Endodermal cell (in vitro differentiated cells): ENCODE measurements at places on chromosomes 7 and 10. TPM values are rescaled to one million over a fixed set of nuclear protein-coding genes. Genes with fewer than 3 reads are reported as not detected.

DNA sequence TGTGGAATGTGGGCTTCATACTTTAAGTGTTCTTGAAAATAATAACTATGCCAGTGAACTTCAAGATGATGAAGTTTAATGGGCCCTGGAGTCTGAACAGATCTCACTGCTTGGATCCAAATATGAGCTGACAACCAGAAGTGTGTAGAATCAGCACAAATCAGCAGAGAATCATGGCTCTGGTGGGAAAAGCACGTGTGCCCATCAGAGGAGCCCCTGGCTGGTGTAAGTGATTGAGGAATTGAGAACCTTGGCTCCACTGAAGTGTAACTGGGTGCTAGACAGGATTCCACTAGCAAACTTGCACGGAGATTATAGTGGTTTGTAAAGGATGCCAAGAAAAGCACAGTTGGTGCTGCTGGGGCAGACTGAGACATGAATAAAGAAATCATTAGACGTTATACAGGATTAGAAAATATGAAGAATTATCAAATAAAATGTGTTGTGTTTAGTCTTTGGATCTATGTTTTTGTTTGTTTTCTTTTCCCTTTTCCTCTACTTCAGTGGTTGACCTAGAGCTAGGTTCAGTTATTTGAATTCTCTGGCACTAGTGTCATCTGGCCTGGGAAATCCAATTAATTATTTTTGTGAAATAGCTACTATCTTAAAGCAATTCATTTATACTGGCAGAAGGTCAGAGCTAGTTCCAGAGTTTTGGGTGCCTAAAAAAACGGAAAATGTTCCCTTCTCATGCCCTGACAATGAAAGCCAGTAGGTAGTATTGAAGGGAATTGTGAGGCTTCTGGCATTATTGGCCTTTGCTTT is 175.7 kb upstream of the MEOX2 start:
- H3K27ac ChIP-seq, result no peak overlapping the region
- no peak overlapping the region for H3K4me3 ChIP-seq
- H3K27me3 ChIP-seq, result no peaks in the 10 kb centered on the region

GRCh38 chr10:124066781-124067714 is 26.4 kb downstream of the CHST15 start:
- DNase-seq, result peak; percentile 91
- H3K27me3 ChIP-seq, result no peaks in the 10 kb centered on the region
- peaks cover 3% of the 10 kb centered on the region for H3K4me1 ChIP-seq
- no peaks in the 10 kb centered on the region for H3K36me3 ChIP-seq
- no peak overlapping the region for H3K4me3 ChIP-seq

- no peak for DNase-seq
- no peak overlapping the region for H3K27ac ChIP-seq
- H3K4me3 ChIP-seq, result no peak overlapping the region
- peaks cover 80% of the 10 kb centered on the region for H3K36me3 ChIP-seq
These were observed 103.0 kb downstream of the MYOF start for GRCh38 chr10:93378997-93379730.

- H3K36me3 ChIP-seq, result no peaks in the 10 kb centered on the region
- peak overlapping the region; percentile 87 for H3K27ac ChIP-seq
- DNase-seq, result no peak
These were observed 113.7 kb upstream of the PDLIM1 start for GRCh38 chr10:95404462-95404858.

DNA sequence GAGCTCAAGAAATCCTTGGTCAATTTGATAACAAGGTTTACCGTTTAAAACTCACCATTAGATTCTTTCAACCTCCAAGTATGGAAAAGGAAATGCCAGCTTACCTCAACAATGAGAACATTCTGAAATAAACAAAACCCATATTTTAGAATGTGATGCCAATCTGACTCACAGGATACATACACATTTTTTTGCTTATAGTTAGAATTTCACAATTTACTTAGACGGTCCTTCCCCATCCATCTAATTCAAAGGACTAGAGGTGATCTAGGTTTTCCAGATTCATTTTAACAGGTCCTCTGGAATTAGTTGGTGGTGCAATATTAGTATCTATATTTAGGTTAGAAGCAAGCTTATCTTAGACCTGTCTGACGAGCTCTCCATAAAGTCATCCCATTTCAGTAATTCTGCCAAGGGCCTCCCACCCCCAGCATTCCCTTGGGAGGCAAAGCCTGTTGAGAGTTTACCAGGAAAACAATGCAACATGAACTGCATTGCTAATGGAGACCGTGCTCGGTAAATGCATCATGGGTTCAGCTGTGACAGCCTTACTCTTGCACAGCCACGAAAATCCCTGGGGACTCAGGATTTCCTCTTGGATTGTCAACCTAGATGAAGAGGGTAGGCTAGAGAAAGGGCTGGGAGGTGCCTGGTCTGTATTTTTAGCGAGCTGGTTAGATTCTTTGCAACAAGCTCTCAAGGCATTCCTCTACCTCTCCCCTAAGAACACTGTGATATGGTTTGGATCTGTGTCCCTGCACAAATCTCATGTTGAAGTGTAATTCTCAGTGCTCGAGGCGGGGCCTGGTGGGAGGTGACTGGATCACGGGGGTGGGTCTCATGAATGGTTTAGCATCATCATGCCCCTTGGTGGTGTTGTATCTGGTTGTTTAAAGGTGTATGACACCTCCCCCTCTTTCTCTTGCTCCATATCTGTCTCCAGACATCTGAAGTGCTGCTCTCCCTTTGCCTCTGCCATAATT is 93.8 kb downstream of the PRTFDC1 start:
- H3K4me3 ChIP-seq, result no peak overlapping the region
- H3K4me1 ChIP-seq, result no peaks in the 10 kb centered on the region
- peak overlapping the region; percentile 92 for H3K27ac ChIP-seq
- DNase-seq, result peak; percentile 51
- H3K27me3 ChIP-seq, result no peaks in the 10 kb centered on the region

GRCh38 chr10:80323311-80323710 is 33.2 kb downstream of the DYDC1 start:
- H3K4me3 ChIP-seq, result no peak overlapping the region
- no peaks in the 10 kb centered on the region for H3K27me3 ChIP-seq
- no peaks in the 10 kb centered on the region for H3K4me1 ChIP-seq
- H3K27ac ChIP-seq, result no peak overlapping the region

GRCh38 chr10:73641328-73642060 is at the start of gene MYOZ1:
MYOZ1 (minus strand) TSS chr10:73641474; CDS start chr10:73640017, 1,457 bp downstream.
- no peak within 1 kb of the TSS for H3K27ac ChIP-seq
- no peaks in the 10 kb centered on the region for H3K27me3 ChIP-seq
- no peak for DNase-seq
- H3K36me3 ChIP-seq, result no peaks in the 10 kb centered on the region
- H3K4me1 ChIP-seq, result no peaks in the 10 kb centered on the region

DNA sequence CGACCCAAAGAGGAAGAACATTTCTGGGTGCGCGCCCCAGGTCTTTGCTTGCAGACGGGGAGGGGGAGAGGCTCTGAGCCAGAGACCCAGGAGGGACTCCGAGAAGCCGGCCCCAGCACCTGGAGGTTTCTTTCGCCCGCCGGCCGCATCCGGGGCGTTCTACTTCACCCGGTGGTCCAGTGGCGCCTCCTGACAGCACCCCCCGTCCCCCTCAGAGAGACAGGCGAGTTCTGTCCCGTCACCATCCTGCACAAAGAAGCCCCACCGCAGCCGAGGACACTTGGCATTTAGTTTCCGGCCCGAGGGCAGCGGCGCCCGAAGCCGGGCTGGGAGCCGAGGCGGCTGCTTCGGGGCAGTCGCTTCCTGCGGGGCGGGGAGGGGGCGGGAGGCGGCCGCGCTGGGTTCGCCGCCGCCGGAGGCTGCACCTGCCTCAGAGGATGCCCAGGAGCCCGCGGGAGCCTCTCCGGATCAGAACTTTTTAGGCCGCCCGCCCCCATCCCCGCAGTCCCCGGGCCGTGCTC is at the start of gene TMEM178B:
TMEM178B (plus strand) TSS at position 424 of the 521 bp plus-strand sequence.
- H3K27me3 ChIP-seq, result peaks cover 73% of the 10 kb centered on the region
- H3K36me3 ChIP-seq, result no peaks in the 10 kb centered on the region
- peaks cover 4% of the 10 kb centered on the region for H3K4me1 ChIP-seq
- peak within 1 kb of the TSS; percentile 85 for H3K4me3 ChIP-seq
- peak; percentile 83 for DNase-seq
- no peak within 1 kb of the TSS for H3K27ac ChIP-seq

DNA sequence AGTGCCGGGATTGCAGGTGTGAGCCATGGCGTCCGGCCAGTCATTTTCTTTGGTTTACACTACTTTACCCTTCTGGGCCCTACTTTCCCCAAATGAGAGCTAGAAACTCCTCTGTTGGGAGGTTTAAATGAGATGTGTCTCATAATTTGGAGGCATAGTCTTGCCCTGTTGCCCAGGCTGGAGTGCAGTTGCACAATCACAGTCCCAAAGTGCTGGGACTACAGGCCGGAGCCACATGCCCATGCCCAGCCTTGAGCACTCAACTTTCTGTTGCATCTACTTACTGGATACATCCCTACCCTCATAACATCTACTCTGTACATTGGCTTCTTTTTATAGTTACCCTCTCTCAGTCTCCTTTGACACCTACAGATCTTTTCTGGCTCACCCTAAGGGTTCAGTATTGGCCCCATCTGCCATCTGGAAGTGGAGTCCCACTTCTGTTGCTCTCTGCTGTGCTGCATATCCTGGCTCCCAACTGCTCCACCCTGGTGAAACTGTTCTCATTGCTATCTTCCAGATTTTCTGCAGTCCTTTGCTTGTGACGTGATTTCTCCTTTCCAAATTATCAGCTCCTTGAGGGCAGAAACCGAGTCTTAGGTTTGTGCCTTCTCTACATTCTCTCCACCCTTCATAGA is 8.4 kb downstream of the EIF4H start:
- H3K27ac ChIP-seq, result no peak overlapping the region
- H3K4me3 ChIP-seq, result no peak overlapping the region
- H3K36me3 ChIP-seq, result peaks cover 83% of the 10 kb centered on the region
- DNase-seq, result no peak
- peaks cover 3% of the 10 kb centered on the region for H3K4me1 ChIP-seq

GRCh38 chr7:115363916-115364315 is 442.0 kb downstream of the MDFIC start:
- no peaks in the 10 kb centered on the region for H3K4me1 ChIP-seq
- H3K27ac ChIP-seq, result no peak overlapping the region
- no peak overlapping the region for H3K4me3 ChIP-seq
- H3K27me3 ChIP-seq, result no peaks in the 10 kb centered on the region
- no peak for DNase-seq

- H3K4me3 ChIP-seq, result no peak overlapping the region
- H3K36me3 ChIP-seq, result no peaks in the 10 kb centered on the region
- H3K4me1 ChIP-seq, result no peaks in the 10 kb centered on the region
- no peak overlapping the region for H3K27ac ChIP-seq
- no peak for DNase-seq
These were observed 38.4 kb downstream of the ARID5B start for GRCh38 chr10:61939902-61940301.

- peaks cover 8% of the 10 kb centered on the region for H3K4me1 ChIP-seq
- H3K27ac ChIP-seq, result no peak overlapping the region
- peaks cover 52% of the 10 kb centered on the region for H3K36me3 ChIP-seq
- H3K4me3 ChIP-seq, result no peak overlapping the region
- no peaks in the 10 kb centered on the region for H3K27me3 ChIP-seq
These were observed 84.1 kb downstream of the BMPR1A start for GRCh38 chr10:86840498-86840897.

- DNase-seq, result no peak
- no peak overlapping the region for H3K27ac ChIP-seq
- H3K27me3 ChIP-seq, result no peaks in the 10 kb centered on the region
- peaks cover 12% of the 10 kb centered on the region for H3K4me1 ChIP-seq
These were observed 614.0 kb downstream of the AUTS2 start for GRCh38 chr7:70212281-70212680.

DNA sequence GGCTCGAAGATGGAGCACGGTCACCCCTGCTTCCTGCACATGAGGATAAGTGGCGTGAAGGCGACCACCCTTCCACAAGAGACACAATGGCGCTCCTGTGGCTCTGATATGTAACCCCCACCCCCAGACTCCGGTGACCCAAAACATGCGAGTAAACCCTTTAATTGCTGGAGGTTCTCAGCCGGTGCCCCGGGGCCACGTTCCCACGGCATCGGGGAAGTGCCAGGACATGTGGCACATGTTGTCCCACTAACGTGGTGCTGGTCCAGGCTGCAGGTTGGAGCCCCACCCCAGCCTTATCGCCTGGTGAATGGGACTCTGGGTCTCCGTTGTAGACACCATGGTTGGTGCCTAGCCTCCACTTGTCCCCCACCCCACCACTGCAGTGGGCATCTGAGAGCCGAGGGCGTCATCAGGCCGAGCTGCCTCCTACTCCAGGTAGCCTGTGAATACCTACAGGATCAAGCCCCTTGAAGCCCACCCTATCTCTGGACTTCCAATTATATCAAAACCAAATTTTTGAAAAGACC is 132.8 kb downstream of the PRKAG2 start:
- H3K27me3 ChIP-seq, result no peaks in the 10 kb centered on the region
- H3K4me1 ChIP-seq, result no peaks in the 10 kb centered on the region
- DNase-seq, result no peak
- H3K27ac ChIP-seq, result no peak overlapping the region

DNA sequence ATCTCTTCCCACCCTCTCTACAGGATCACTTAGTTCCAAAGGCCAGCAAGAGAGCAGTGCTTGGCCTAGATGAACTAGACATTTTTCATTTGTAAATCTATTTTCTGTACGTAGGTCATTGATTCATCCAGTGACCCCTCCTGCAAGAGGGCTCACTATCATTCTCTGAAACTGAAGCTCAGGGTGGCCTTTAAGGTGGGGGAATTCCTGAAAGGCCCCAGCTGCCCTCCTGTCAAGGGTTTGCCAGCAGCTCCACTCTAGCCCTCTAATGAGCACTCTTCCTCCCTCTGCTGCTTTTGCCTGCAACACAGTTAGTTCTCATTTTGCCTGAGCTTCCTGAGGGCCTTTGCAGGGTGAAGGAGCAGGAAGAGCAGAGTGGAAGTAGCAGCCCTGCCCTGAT is 41.2 kb downstream of the LRRC18 start:
- no peak for DNase-seq
- no peaks in the 10 kb centered on the region for H3K36me3 ChIP-seq
- H3K27ac ChIP-seq, result no peak overlapping the region
- no peaks in the 10 kb centered on the region for H3K4me1 ChIP-seq

GRCh38 chr10:84634636-84635035 is 306.2 kb downstream of the CCSER2 start:
- H3K27me3 ChIP-seq, result no peaks in the 10 kb centered on the region
- no peak for DNase-seq
- peaks cover 3% of the 10 kb centered on the region for H3K4me1 ChIP-seq
- H3K27ac ChIP-seq, result no peak overlapping the region
- no peak overlapping the region for H3K4me3 ChIP-seq
- H3K36me3 ChIP-seq, result no peaks in the 10 kb centered on the region

The PLAU gene
- total RNA-seq, result 2.7 and 3.4 TPM in 2 replicates

The ADAMTS14 gene
- total RNA-seq, result 0.26 to 0.50 TPM (median 0.44 TPM) in 3 replicates

The MEOX2 gene
- not detected in 3 replicates for total RNA-seq

The ST8SIA6 gene
- total RNA-seq, result 1.1 and 1.6 TPM in 2 replicates
